Gastroesophageal sphincter (tissue), 4 donors: ENCODE measurements at places on chromosomes 1 and 21.

- ATAC-seq = no peak
These were observed 24.7 kb upstream of the DMRTA2 start for GRCh38 chr1:50447961-50448360.

DNA sequence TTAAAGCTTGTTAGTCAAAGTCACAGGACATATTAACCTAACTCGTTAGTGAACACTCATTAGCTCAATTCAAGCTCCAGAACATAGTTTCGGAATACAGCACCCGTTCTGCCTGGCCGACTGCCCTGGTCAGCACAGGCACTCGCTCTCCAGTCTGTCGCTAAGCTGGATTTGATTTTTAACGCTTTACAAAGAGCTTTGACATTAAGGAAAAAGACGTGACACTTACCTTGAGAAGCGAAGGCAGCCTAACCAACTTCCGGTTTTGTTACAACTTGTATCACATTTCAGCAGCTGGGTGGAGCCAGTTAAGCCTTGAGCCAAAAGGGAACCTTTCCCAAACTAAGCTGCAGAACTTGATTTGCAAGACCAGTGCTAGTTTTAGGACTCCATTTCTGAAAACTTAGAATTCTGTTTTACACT, at the start of gene FRRS1:
FRRS1 (minus strand) TSS at position 258 of the 423 bp plus-strand sequence. CDS start 17,867 bp downstream, outside the sequence.
- ATAC-seq = peak; percentile 68

DNA sequence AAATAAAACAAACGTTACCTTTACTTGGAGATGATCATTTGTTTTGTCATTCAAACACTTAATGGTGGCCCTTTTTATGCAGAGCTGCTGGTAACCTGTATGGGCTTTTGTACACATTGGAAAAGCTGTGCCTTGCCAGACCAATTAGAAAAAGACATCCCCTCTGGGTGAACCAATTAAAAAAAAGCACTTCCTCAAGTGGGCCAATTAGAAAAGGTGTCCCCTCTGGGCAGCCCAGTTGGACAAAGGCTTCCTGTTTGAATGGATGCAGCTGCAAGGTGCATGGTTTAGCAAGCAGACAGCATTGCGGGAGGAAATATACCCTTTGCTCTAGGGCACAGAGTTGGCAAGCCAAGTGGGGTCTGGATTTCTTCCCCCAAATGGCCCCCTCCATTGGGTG, 21.6 kb downstream of the HUNK start:
- no peak for ATAC-seq

GRCh38 chr1:30668546-30669327, 54.6 kb downstream of the MATN1 start:
- no peak for ATAC-seq

DNA sequence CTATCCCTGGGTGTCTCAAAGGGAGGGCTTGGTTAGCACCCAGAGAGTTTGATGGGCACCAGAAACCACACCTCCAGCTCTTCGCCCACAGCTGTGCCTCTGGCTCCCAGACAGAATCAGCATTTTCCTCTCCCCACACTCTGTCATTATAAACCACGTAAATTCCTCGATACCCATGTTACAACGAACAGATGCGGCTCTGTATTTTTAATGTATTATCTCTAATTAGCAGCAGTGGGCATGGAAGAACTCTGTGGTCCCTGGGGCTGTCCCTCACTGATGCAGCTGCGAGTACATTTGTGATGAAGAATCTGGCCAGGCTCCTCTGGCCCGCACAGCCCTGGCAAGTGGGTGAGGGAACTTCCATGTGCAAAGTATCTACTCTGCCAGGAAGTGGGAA, 10.8 kb downstream of the HMGB4 start:
- ATAC-seq = no peak

GRCh38 chr1:203663821-203664220, 37.2 kb downstream of the ATP2B4 start:
- no peak for ATAC-seq

DNA sequence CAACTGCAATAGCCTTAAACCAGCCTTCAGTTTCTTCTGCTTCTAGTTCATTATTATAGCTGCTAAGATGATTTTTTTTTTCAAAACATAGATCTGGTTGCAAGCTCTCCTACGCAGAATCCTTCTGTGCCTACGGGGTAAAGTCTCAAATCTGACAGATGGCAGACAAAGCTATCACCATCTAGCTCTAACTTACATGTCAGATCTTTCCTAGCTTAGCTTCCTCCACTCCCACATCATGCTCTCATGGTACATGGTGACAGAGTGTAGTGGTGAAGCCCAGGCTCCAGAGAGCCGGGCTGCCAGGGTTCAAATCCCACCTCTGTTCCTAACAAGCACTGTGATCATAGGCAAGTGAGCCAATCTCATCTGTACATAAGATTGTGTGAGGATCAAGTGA, 24.2 kb upstream of the GUCA2B start:
- no peak for ATAC-seq

DNA sequence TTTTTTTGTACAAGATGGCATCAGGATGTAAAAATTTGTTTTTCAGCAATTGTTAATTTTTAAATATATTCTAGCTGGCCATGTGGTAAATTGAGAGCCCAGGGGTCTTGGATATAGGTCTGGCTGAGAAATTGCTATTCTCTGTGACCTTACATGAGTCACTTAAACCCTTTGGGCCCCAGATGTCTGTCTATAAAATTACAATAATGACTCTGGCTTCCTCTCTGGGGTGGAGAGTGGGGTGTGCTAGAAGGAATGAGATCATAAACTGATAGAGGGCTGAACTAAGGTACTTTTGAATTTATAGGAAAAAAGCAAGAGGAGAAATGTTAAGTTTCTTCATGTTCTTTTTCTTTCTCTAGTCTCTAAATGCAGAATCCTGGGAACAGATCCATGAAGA, 12.4 kb upstream of the TCHH start:
- no peak for ATAC-seq

- ATAC-seq = no peak
These were observed 85.1 kb downstream of the VAV3 start for GRCh38 chr1:107879927-107880326.

DNA sequence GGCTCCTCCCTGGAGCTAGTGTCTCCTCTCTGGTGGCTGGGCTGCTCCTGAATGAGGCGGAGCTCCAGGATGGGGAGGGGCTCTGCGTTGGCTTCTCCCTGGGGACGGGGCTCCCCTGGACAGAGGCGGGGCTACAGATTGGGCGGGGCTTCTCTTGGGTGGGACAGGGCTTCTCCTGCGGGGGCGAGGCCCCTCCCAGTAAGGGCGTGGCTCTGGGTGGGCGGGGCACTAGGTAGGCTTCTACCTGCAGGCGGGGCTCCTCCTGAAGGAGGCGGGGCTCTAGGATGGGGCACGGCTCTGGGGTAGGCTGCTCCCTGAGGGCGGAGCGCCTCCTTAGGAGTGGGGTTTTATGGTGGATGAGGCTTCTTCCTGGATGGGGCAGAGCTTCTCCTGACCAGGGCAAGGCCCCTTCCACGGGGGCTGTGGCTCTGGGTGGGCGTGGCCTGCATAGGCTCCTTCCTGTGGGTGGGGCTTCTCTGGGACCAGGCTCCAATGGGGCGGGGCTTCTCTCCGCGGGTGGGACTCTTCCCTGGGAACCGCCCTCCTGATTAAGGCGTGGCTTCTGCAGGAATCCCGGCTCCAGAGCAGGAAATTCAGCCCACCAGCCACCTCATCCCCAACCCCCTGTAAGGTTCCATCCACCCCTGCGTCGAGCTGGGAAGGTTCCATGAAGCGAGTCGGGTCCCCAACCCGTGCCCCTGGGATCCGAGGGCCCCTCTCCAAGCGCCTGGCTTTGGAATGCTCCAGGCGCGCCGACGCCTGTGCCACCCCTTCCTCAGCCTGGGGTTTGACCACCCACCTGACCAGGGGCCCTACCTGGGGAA, 22.7 kb upstream of the ARF1 start:
- ATAC-seq = peak; percentile 4

- no peak for ATAC-seq
These were observed 97.4 kb upstream of the HP1BP3 start for GRCh38 chr1:20884513-20884912.

- no peak for ATAC-seq
These were observed 84.0 kb downstream of the RAVER2 start for GRCh38 chr1:64828829-64829228.

DNA sequence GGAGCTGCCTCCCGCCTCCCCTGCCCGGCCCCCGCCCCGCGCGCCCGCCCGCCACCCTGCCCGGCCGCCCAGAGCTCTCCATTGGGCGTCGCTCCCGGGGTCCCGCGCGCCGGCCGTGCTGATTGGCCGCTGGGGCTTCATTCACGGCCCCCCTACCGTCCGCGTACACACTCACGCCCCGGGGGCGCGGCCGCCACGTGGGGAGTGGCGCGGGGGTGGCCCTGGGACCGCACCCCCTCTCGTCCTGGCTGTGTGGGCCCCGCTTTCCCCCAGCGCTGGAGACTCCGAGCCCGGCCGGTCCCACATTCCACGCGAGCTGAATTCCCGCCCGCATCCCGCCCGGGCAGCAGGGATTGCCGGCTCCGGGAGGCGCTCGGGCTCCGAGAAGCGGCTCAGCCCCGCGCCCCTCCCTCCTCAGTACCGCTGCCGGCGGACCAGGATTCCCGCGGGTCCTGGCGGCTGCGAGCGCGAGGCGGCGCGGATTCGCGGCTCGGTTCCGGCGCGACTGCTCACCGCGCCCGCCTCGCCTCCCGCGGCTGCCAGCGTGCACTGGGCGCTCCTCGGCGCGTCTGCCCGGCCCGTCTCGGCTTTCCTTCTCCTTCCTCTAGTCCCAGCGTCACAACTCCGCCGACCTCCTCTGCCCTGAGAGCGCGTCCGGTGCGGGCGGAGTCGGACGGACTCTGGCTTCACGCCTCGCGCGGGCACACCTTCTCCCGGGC, 450 bp upstream of the POU3F1 start:
- ATAC-seq = peak; percentile 95

GRCh38 chr21:32190493-32191144, 88.2 kb downstream of the MIS18A start:
- ATAC-seq = no peak

GRCh38 chr1:36349241-36349671, 25.8 kb upstream of the EVA1B start:
- no peak for ATAC-seq

DNA sequence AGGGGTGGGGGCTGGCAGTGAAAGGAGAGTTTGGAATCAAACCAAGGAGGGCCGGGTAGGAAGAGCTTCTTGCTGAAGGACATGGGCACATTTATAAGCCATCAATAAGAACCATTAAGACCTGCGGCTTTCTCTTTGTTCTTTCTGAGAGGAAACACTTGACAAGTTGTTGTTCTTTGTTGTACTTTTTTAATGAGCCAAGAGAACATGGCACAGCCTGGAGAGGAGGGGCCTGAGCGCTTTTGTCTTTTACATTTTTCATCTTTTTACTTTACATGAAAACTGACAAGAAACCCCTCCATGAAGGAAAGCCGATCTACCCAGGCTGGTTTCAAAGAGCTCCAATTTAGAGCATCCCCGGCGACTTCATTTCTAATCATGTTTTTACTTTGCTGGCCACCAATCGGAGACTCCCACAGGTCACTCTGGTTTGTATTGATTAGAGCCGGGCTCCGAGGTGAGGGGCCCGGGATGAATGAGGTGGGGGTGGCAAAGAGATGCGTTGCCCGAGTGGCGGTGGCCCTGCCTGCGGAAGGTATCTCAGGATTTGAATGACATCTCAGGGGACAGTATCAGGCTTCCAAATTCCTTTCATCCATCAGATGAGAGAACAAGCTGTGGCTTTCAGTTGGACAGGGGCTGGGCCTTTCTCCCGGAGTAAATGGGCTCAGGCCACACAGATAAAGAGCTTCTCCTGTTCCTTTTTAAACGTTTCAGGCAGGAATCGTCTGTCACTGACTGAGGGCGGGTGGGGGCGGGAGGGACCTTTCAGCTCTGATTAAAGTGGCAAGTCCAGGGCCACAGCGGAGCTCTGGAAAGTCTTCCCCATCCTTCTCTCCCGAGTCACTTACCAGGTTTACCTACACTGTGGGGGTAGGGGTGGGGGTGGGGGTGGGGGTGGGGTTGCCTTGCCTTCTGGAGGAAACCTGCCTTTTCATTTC, 138.8 kb upstream of the ARHGEF16 start:
- no peak for ATAC-seq

- ATAC-seq = no peak
These were observed 83.6 kb downstream of the ST6GALNAC3 start for GRCh38 chr1:76158126-76158525.
